Activated CD8-positive, alpha-beta T cell treated with anti-CD3 and anti-CD28 coated beads, Interleukin-2, amount 10 ng/mL, durations not matched to agents 7 days and 5 days (primary cell): ENCODE measurements at places on chromosomes 3 and 15.
A peak's percentile ranks its signal among the peaks of the same experiment; 100 is the strongest.

- peaks cover 31% of the 10 kb centered on the region for H3K27me3 ChIP-seq
- H3K4me1 ChIP-seq = peaks cover 26% of the 10 kb centered on the region
- no peaks in the 10 kb centered on the region for H3K36me3 ChIP-seq
- H3K27ac ChIP-seq = no peak overlapping the region
Measured at GRCh38 chr15:69104050-69104750, 56.2 kb upstream of the GLCE start.

DNA sequence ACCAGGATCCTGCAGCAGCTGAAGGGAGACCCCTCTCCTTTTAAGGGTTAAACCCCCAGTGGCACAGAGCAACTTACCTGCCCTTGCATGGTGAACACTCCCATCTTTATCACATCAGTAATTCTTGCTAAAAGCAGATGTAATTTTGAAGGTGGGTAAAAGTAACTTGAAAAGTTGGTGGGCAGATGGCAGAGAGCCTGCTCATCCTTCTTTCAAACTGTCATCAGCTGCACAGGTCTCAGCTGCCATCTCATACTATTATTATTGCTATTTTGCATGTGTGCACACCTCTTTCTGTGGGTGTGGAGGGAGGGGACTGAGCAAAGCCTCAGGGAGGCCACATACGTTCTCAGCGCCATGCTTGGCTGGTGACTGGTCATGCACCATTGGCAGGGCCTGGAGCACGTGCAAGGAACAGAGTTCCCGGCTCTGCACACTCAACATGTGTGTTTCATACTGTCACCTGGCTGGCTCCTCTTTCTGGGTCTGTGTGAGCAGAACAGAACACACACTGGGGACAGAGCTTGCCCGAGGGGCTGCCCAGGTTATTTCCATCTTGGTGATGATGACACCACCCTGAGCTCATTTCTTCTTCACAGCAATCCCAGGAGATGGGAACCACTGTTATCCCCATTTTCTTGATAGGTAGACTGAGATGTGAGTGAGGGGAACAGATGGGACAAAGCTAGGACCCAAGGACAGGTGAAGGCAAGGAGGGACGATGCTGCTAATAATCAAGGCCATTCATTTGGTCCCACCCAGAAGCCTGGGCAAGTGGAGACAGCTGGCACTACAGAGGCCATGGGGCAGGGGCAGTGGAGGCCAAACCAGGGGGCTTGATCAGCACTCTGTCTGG is 95.8 kb upstream of the KLF13 start:
- H3K36me3 ChIP-seq = no peaks in the 10 kb centered on the region
- H3K27ac ChIP-seq = no peak overlapping the region
- DNase-seq = no peak
- H3K4me1 ChIP-seq = no peaks in the 10 kb centered on the region
- H3K4me3 ChIP-seq = no peak overlapping the region
- peaks cover 8% of the 10 kb centered on the region for H3K27me3 ChIP-seq

- no peak overlapping the region for H3K4me3 ChIP-seq
- no peaks in the 10 kb centered on the region for H3K27me3 ChIP-seq
- H3K36me3 ChIP-seq = peaks cover 8% of the 10 kb centered on the region
- no peak for DNase-seq
Measured at GRCh38 chr15:87758794-87759418, 497.6 kb downstream of the NTRK3 start.

DNA sequence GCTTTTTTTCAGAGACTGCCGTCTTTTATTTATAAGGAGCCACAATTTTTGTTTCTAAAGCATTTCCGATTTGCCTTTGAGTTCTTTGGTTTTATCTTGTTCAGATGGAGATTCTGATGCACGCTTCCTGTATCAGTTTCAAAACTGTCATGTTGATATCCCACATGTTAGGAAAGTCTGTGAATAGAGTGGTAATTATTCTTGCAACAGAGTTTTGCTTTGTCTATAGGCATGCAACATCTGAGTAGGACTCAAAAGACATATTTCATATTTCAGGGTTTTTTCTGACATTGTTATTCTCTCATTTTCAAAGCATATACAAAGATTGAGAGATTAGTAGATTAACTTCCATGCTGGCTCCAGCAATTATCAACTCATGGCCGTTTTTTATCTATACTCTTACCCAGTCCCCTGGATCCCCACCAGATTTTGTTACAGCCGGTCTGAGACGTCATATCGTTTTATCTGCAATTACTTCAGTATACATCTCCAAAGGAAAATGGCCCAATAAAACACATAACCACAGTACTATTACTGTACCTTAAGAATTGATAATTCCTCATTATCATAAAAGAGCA is 22.4 kb downstream of the PAQR5 start:
- no peaks in the 10 kb centered on the region for H3K36me3 ChIP-seq
- DNase-seq = no peak
- peaks cover 2% of the 10 kb centered on the region for H3K4me1 ChIP-seq

DNA sequence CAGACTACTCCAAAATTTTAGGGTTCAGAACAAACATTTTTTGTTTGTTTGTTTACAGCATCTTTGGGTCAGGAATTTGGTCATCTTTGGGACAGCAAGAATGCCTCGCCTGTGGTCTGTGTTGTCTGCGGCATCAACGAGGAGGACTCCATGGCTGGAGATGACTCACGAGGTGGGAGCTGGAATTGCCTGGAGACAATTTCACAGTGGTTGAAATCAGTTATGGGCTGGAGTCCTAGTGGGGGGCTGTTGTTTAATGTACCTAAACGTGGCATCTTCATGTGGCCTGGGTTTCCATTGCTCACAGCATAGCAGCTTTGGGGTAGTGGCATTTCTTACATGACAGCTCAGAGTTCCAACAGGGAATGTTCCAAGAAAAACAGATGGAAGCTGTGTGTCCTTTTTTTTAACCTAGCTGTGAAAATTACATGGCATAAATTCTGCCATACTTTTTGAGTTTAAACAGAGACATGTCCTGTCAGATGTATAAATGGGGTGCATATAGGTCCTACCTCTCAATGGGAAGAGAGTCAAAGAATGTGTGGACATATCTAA is 507.3 kb upstream of the CBLB start:
- no peaks in the 10 kb centered on the region for H3K36me3 ChIP-seq
- no peak for DNase-seq
- no peaks in the 10 kb centered on the region for H3K27me3 ChIP-seq
- no peak overlapping the region for H3K4me3 ChIP-seq
- H3K4me1 ChIP-seq = no peaks in the 10 kb centered on the region

GRCh38 chr3:109640146-109640652 is 302.9 kb upstream of the DPPA4 start:
- H3K4me3 ChIP-seq = no peak overlapping the region
- H3K36me3 ChIP-seq = no peaks in the 10 kb centered on the region
- DNase-seq = no peak

DNA sequence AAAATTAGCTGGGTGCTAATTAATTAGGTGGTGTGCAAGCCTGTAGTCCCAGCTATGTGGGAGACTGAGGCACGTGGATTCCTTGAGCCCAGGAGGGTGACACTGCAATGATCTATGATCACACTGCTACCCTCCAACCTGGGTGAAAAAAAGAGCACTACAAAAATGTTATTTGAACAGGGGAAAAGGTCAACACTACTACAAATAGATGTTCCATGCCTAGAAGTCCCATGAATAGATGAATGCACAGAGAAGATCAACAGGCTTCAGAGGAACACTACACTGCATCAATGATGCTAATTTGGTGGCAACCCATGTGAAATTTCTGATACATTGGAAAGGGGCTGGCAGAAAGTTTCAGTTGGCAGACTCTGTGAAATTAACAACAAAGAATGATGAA is 105.4 kb upstream of the FHIT start:
- no peak overlapping the region for H3K4me3 ChIP-seq
- peaks cover 3% of the 10 kb centered on the region for H3K4me1 ChIP-seq

DNA sequence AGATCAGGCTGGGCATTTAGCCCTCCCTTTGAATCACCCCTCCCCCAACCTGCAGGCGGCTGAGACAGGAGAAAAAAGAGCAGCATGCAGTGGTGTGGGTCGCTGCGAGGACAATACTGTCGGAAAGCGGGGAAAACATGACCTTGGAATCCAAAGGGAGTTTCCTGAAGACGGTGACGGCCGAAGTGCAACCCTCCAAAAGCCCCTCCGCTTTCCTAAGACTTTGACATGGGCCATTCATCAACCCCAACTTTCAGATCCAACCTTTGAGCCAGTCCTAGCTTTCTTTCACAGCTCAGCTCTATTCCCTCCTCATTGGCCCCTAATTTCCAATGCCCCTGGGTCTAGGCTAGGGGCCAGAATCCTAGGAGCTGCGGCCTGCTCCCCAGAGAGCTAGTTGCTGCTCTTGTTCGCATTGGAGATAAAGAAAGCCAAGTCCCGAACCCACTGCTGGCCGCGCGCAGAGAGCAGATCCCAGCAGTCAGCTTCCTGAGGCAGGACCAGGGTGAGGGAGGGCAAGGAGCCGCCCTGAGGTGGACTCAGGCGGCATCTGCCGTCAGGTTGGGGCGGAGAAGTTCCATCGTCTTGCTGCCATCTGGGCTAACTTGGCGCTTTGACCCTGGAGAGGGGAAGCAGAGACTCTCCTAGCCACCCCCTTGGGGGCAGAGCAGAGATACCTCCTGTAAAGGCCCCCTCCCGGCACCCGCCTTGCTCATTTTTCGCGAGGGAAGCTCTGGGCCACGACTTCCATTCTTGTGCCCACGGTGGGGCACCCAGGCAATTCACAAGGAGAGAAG is 914 bp downstream of the ZIC4 start:
- peaks cover 8% of the 10 kb centered on the region for H3K4me1 ChIP-seq
- no peak overlapping the region for H3K27ac ChIP-seq
- DNase-seq = no peak

GRCh38 chr3:146542978-146543377 is 1.4 kb downstream of the PLSCR1 start:
- peak overlapping the region; percentile 85 for H3K4me3 ChIP-seq
- no peaks in the 10 kb centered on the region for H3K27me3 ChIP-seq
- H3K4me1 ChIP-seq = peaks cover 69% of the 10 kb centered on the region
- DNase-seq = no peak

GRCh38 chr3:61146010-61146890 is 105.0 kb downstream of the FHIT start:
- H3K27ac ChIP-seq = no peak overlapping the region
- H3K36me3 ChIP-seq = peaks cover 1% of the 10 kb centered on the region
- DNase-seq = no peak
- no peaks in the 10 kb centered on the region for H3K4me1 ChIP-seq
- no peaks in the 10 kb centered on the region for H3K27me3 ChIP-seq

GRCh38 chr3:99842826-99843589 is 25.3 kb downstream of the CMSS1 start:
- H3K4me3 ChIP-seq = no peak overlapping the region
- no peaks in the 10 kb centered on the region for H3K36me3 ChIP-seq
- peaks cover 18% of the 10 kb centered on the region for H3K4me1 ChIP-seq
- no peak overlapping the region for H3K27ac ChIP-seq
- H3K27me3 ChIP-seq = no peaks in the 10 kb centered on the region

DNA sequence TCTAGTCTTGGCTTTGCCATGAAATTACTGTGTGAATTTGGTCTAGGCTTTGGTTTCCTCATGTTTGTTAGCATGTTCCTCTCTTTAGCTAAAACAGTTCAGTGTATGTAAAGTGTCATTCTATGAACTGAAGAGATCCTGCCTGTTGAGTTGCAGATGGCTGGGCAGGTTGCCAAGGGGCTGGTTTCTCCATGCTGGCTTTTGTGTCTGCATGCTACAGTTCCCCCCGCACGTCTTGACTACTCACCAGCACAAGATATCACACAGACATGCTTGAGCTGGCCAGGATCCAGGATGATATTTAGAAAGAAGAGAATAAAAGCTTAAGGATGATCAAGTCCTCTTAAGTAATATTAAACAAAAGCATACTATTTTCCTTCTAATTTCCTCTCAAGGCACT is 90.2 kb downstream of the CERS3 start:
- no peak overlapping the region for H3K27ac ChIP-seq
- H3K36me3 ChIP-seq = no peaks in the 10 kb centered on the region
- no peaks in the 10 kb centered on the region for H3K4me1 ChIP-seq
- H3K4me3 ChIP-seq = no peak overlapping the region
- no peaks in the 10 kb centered on the region for H3K27me3 ChIP-seq

DNA sequence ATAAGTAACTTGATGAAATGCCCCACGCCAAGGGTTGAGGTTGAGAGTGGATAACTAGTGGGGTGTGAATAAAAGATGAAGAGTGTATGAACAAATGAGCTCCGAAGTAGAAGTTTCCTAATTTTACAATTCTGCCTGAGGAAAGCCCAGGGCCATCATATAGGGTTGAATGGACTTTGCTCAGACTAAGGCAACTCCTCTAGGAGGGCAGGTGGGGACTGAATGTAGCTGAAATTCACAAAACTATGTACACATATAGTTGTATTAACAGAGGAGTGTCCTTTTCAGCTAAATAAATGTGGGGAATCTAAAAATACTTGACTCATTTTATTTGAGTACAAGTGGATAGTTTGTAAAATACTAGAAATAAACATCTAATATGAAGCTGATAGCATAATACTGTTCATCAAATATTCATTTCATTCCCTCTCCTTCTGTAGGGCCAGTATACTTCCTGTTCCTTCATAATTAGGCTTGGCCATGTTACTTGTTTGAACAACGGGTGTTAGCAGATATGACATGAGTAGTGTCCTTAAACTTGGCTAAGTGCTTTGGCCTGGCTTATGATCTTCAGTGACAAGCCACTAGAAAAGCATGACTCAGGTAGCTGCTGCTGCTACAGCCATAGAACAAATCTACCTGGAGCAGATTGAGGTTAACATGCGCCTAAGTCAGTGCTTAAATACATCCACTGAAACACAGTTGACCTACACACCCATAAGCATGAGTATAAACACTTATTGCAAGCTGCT is 26.5 kb downstream of the PLSCR1 start:
- no peaks in the 10 kb centered on the region for H3K27me3 ChIP-seq
- no peak overlapping the region for H3K27ac ChIP-seq
- H3K36me3 ChIP-seq = peaks cover 70% of the 10 kb centered on the region
- peaks cover 20% of the 10 kb centered on the region for H3K4me1 ChIP-seq

- H3K4me1 ChIP-seq = peaks cover 13% of the 10 kb centered on the region
- DNase-seq = peak; percentile 42
- peak overlapping the region; percentile 35 for H3K27ac ChIP-seq
- H3K4me3 ChIP-seq = peak overlapping the region; percentile 57
Measured at GRCh38 chr15:65421360-65422215, 1.2 kb downstream of the IGDCC4 start.

DNA sequence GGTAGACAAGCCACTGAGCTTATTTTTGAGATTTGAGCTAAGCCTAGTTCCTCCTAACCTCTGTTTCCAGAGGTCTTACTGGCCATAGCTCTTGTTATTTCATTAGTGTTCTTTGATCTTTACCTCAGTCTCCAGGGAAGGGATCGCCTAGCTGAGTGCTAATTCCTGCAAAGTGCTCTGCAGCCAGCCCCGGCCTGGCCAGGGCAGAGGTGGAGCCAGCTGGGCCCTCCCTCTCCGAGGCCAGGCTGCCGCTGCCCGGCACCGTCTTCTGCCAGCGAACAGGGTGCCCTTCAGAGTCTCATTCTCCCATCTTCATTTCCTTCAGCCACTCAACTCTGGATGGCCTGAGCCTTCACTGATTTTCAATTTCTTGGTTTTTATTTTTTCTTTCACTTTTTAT is 19.7 kb downstream of the FAN1 start:
- no peak overlapping the region for H3K27ac ChIP-seq
- H3K4me3 ChIP-seq = no peak overlapping the region
- DNase-seq = no peak
- no peaks in the 10 kb centered on the region for H3K4me1 ChIP-seq
- H3K36me3 ChIP-seq = peaks cover 19% of the 10 kb centered on the region
- H3K27me3 ChIP-seq = no peaks in the 10 kb centered on the region

- H3K27ac ChIP-seq = peak overlapping the region; percentile 80
- no peak overlapping the region for H3K4me3 ChIP-seq
- peak; percentile 48 for DNase-seq
- no peaks in the 10 kb centered on the region for H3K27me3 ChIP-seq
Measured at GRCh38 chr15:52730173-52730572, 51.0 kb upstream of the ATOSA start.
